ENCODE measurements at places on chromosomes 11 and 22.

- no peak for DNase-seq
Measured at GRCh38 chr11:124301548-124301947, 12.2 kb downstream of the OR8D1 start.

DNA sequence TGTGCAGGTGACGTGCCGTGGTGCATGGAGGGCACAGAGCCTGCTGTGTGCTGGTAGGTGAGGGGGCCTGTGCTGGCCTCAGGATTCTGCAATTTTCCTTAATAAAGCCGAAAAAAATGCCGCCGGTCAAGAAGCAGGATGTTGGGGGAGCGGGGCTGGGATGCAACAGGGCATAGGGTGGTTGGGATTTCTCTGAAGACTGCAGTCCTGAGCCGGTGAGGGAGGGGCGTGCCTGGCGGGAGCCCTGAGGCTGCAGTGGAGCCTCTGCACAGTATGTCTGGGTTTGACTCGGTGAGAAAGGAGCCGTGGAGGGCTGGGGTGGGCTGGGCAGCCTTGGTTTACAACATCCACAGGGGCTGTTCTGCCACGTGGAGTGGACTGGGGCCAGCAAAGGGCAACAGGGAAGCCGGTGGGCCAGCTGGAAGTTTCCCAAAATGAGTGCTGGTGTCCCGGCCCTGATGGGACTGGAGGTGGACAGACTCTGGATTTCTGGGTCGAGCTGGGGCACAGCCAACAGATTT, 1.3 kb downstream of the CDHR5 start:
- no peak for DNase-seq

DNA sequence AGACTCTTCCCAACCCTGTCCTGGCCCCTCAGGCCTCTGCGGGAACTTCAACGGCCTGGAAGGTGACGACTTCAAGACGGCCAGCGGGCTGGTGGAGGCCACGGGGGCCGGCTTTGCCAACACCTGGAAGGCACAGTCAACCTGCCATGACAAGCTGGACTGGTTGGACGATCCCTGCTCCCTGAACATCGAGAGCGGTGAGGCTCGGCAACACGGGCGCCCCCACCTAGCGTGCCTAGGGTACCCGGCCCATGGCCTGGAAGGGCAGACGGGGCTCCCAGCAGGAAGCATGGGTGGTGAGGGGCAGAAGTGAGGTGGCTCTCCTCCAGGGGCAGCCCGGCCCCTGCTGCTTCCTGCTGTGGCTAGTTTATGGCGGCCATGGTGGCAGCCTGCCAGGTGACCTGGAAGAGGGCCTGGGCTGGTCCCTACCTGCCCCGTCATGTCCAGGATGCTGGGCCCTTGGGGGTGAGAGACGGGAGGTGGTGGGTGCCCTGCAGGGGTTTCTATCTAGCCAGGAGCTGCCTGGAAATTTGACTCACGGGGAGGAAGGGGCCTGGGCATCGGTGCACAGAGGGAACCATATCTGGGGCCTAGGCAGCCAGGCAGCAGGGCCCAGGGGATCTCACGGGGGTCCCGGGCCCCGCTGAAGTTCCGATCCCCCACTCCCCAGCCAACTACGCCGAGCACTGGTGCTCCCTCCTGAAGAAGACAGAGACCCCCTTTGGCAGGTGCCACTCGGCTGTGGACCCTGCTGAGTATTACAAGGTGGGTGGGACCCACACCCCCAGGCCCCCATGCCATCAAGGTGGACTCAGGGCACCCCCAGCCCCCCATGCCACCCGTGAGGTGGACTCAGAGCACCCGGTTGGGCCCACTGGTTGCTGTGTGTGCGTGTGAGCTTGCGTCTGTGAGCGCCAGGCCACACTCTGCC, 9.2 kb downstream of the MUC2 start:
- DNase-seq: no peak

- no peak for DNase-seq
Measured at GRCh38 chr22:48177631-48178030, 1415.2 kb downstream of the TBC1D22A start.

DNA sequence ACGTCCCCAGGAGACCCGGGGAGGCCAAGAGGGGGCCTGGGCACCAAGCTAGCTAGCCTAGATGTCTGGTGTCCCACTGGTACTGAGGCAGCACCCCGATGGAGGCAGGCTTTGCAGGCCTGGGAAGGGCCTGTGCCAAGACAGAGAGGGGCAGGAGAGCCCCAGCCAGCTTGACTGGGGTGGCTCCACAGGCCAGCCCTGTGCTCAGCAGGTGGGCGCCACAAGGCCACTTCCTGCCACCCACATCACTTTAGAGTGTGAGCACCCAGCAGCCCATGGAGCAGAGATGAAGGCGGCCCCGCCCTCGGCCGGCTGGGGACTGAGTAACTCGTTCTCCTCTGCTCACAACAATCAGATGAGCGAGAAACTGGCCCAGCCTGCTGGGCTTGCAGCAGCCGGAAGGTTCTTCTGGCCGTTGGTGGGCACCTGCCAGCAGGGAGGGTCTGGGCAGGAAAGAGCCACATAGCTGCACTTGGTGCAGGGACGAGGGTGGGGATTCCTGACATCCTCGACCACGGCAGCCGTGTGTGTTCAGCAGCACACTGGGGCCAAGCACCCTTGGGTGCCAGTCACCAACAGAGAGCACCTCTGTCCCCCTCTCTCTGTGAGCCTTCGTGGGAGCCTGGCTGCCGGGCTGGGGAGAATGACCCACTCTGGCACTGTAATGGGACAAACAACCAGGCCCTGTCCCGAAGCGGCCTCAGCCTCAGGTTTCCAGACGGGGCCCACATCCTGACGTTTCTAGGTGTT, 7.6 kb downstream of the OSBPL5 start:
- DNase-seq: no peak

- peak; percentile 36 for DNase-seq
Measured at GRCh38 chr11:925496-926301, at the start of gene AP2A2. AP2A2 (plus strand) TSS chr11:925870; CDS start chr11:926022, 152 bp downstream.

- DNase-seq: no peak
Measured at GRCh38 chr11:7639643-7640025, 33.7 kb downstream of the CYB5R2 start.

DNA sequence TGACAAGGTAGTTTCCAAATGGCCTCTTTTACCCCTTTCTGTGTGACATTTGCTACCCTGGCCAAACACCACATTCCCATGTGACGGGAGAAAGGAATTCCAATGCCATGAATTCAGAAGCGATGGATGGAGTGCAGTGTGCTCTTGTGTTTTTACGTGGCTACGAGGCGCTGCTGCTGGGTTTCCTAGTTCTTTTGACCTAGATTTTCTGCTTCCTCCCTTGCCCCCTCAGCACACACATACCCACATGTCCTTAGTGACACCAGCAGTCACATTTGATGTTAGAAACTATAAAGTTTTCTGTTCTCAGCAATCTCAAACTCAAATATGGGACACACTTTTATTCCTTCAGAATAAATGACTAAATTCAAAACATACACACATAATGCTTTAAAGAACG, 7.8 kb upstream of the TMA7B start:
- no peak for DNase-seq

DNA sequence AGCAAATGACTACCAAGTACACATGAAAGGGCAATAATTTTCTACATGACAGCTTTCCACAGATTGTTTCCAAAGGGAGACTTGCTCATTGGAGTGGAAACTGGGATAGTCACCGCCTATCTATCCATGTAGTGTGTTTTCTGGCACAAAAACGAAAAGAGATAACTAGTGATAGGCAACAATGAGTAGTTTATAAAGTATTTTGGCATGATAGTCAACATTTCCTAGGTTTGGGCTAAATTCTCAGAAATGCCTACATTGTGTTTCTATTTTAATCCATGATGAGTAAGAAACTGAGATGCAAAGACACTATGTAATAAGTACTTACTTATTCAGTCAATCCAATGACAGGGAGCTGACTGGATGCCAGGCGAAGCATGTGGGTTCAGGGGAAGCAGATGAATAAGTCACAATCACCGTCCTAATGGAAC, 1129.1 kb downstream of the DLG2 start:
- no peak for DNase-seq

GRCh38 chr11:69879729-69880005, 60.5 kb upstream of the FGF3 start:
- DNase-seq: no peak

DNA sequence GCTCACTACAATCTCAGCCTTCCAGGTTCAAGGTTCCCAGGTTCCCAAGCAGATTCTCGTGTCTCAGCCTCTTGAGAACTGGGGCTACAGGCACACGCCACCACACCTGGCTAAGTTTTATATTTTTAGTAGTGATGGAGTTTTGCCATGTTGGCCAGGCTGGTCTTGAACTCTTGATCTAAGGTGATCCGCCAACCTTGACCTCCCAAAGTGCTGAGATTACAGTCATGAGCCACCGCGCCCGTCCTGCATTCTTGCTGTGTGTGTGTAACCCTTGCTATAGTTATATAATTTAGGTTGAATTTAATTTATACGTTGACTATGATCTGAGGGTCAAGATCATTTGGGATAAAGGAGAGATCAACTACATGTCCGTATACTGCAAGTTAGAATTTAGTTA, 29.3 kb upstream of the ROBO3 start:
- no peak for DNase-seq

DNA sequence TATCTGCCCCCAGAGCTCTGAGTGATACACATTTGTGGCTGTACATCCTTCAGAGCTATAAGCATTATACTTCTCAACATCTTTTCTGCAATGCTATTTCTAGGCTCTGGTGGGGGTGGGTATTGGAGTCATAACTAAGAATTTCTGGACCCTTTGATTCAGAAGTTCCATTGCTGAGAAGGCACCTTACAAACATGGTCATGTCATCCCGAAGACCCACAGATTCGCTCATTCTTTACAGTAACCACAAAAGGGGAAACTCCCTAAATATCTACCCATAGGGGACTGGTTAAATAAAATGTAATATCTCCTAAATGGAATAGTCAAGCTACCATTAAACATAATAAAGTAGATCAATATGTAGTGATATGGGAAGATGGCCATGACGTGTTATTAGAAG, 98.8 kb downstream of the PRR5L start:
- no peak for DNase-seq

DNA sequence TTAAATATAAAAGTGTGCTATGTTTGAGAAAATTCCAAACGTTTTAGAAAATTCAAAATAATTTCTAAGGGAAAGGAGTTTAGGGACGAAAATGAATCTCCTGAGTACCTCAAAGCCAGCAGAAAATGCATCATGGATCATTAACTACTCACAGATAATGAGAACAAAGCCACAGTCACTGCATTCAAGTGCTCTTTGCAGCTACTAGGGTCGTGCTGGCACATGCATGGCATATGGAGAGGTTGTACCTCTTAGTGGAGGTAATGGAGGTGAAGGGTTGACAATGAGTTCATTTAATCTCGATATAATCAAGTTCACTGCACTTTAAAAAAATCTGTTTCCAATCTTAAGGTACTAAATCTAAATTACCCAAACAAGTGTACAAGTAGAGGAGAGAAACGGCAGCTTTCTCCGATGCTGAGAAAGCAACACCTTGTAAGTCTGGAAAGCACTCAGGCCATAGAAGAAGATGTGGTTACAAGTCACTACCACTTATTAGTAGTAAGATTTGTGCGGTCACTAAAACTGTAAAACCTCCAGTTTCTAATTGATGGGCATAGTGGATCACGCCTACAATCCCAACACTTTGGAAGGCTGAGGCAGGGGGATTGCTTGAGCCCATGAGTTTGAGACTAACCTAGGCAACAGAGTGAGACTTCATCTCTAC, 261.1 kb upstream of the ANO3 start:
- DNase-seq: peak; percentile 100

DNA sequence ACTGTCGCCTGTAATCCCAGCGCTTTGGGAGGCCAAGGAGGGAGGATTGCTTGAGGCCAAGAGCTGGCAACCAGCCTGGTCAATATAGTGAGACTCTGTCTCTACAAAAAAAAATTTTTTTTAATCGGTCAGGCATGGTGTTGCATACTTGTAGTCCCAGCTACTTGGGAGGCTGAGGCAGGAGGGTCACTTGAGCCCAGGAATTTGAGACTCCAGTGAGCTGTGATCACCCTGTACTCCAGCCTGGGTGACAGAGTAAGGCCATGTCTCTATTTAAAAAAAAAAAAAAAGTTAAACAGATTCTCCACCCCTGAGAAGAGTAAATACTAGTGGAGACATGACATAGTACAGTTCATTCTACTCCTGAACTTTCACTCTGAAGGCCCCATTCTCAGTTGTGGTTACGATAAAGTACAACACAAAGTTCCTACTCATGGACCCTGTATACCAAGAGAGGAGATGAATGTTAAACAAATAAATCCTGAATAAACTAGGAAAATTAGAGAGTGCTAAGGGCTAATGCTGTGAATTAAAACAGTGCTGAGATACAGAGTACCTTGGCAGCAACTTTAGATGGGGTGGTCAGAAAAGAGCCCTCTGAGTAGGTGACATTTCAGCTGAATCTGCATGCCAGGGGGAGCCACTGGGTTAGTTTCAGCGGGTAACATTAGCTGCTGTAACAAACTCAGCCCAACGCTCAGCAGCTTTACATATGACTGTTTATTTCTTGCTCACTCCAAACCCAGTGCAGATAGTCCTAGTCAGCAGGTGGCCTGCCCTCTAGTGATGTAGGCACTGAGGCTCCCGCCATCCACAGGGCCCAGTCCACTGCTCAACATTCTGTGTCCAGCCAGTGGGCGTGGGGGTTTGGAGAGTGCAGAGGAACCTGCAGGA, 75.1 kb downstream of the DBX1 start:
- DNase-seq: no peak

GRCh38 chr11:11997049-11997322, 11.4 kb downstream of the DKK3 start:
- DNase-seq: no peak

- DNase-seq: peak; percentile 18
Measured at GRCh38 chr22:21628386-21629254, 1.2 kb downstream of the YDJC start.

DNA sequence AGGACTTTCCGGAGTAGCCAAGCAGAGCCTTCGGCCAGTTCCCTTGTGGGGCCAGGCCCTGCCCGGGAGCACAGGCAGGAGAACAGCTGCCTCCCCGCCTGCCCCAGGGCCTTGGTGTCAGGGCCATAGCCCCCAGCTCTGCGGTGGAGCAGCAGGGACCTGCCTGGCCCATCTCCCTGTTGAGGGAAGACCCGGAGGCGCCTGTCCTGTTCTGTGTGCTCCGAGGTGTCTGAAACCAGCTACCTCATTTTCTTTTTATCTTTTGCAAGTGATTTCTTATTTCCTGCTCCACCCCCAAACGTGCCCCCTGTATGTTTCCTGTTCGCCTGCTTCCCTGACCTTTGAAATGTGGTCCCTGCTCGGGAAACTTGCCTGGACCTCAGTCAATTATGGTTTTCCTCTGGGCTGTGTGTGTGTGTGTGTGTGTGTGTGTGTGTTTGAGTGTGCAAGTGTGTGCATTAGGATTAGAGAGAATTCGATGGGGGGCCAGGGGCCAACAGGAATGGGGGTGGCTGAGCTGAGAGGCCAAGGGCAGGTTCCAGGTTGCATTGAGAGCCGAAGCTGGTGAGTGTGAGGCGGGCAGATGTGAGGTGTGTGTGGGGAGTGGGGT, 19.1 kb downstream of the LRP5 start:
- no peak for DNase-seq

Data from DMS79 treated with DMSO at 0.1 percent for 48 hours (cell line).